ENCODE measurements at places on chromosomes 4 and X. TPM values are rescaled to one million over a fixed set of nuclear protein-coding genes. Genes with fewer than 3 reads are reported as not detected.

The ZXDA gene
- 2.3 TPM for total RNA-seq

The FAM133A gene
- total RNA-seq = not detected

The MSANTD1 gene
- total RNA-seq = not detected

The FOXR2 gene
- total RNA-seq = not detected

The TMPRSS11D gene
- not detected for total RNA-seq

The MMGT1 gene
- 12.9 TPM for total RNA-seq

The RBM3 gene
- 195 TPM for total RNA-seq

The KLHL8 gene
- 8.7 TPM for total RNA-seq

The DGAT2L6 gene
- not detected for total RNA-seq

The ARHGAP36 gene
- not detected for total RNA-seq

The PGAM4 gene
- not detected for total RNA-seq

The USO1 gene
- 120 TPM for total RNA-seq

The CTAG2 gene
- not detected for total RNA-seq

The MAGEA2 gene
- total RNA-seq = not detected

The RBM46 gene
- total RNA-seq = not detected

The PCDH19 gene
- total RNA-seq = under 0.01 TPM

The ARX gene
- total RNA-seq = 0.18 TPM

The TBC1D9 gene
- 12.1 TPM for total RNA-seq

The FRAS1 gene
- total RNA-seq = 9.9 TPM

Measured in stomach (tissue), 19 donors.